ENCODE measurements at places on chromosomes 3 and 15.

DNA sequence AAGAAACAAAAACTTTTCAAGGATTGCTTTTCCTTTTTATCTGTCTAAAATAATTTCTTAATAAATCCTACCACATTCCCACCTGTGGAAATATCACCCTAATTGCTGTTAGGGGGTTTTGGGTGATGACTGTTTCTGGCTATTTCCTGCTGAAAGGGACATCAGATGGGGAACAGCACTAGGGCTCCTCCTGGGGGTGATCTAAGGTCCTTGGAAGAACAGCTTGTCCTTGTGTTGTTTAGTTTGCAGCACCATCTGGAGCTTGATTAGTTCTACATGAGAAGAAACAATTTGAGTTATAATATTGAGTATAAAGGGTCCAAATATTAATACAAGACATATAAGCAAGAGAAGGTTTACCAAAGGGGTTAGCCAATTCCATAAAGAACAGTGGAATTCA is 18.7 kb downstream of the OR5H15 start:
- DNase-seq, result no peak

GRCh38 chr3:184757022-184757651 is 45.3 kb upstream of the MAGEF1 start:
- no peak for DNase-seq

DNA sequence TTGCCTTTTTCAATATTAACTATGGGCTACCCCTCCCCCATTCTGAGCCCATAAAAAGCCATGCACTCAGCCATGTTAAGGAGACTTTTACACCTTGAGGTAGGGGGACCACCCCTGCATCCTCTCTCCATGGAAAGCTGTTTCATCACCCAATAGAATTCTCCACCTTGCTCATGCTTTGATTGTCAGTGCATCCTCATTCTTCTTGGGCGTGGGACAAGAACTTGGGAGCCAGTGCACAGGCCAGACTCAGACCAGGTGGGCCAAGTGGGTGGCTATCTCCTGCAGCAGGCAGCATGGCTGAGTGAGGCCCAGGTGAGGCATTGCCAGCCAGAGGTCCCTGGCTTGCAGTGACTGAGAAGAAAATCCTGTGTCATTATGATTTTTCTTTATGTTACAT is 357.4 kb upstream of the CDIN1 start:
- DNase-seq, result no peak

GRCh38 chr3:177420651-177421480 is 223.6 kb upstream of the TBL1XR1 start:
- DNase-seq, result no peak

DNA sequence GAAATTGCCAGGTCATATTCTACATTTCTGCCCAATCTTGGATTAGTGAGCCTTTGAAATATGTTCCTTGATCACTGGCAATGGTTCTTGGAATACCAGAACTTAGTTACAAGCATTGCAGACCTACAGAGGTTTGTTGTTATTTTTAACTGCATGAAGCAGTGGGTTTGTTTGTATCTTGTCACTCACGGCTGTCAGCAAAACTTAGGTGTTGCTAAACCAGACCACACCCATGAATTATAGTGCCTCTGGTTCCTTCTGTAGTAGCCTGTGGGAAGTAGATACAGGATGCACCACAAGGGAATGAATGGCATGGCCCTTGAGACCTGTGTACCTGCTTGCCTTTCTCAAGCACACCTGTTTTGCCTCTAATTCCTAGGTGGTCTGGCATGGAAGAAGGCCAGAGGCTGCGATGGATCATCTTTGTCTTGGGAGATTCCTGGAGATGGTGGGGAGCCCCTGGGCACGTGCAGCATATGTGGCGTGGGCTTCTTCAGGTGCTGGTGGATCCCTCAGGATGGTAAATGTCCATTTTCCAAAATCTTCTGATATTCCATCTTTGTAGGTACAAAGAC is 138.8 kb downstream of the SNRPN start:
- no peak for DNase-seq

Measured in stimulated activated CD8-positive, alpha-beta memory T cell treated with anti-CD3 and anti-CD28 coated beads, Interleukin-2, amount 100 ng/mL, for 48 hours (primary cell).